ENCODE measurements at places on chromosomes 3 and 15.

GRCh38 chr15:94231723-94232468 is 535 bp downstream of the MCTP2 start:
- DNase-seq: no peak

DNA sequence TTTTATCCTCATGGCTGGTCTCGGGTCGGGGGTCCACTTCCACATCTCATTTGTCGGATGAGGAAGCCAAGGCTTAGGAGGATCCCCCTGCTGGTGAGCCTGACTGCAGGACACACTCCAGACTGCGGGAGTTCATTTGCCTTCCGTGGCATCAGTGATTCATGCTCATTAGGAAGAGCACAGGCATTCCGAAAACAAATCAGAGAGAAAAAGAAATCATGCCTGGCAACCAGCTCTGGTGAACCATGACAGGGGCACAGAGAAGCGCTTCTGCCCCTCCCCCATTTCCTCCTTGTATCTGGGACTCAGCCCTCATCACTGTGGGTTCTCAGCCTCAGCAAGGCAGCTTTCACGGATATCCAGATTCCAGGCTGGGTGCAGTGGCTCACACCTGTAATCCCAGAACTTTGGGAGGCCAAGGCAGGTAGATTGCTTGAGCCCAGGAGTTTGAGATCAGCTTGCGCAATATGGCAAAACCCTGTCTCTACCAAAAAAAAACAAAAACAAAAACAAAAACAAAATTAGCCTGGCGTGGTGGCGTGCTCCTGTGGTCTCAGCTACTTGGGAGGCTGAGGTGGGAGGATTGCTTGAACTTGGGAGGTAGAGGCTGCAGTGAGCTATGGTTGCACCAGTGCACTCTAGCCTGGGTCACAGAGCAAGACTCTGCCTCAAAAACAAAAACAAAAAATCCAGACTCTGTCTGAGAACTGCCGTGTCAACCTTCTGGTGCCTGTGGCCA is 28.4 kb downstream of the IRAK2 start:
- DNase-seq: peak; percentile 54

DNA sequence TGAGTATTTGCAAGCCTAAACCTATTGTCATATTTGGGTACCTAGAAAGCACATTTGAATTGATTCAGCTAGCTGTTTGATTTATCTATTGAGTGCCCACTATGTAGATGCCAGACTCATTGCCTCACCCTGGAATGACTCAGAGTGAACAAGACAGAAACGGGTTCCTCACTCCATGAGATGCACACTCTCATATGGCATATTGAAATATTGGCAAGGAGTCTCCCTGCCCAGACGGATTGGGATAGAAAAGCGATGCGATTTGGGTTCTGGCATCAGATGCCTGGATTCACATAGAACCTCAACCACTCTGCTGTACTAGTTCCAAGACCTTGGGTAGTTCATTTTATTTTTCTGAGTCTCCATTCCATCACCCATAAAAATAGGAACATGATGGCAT is 22.5 kb downstream of the LRRN1 start:
- no peak for DNase-seq

- no peak for DNase-seq
Measured at GRCh38 chr3:15345608-15346137, 13.3 kb upstream of the SH3BP5 start.

- no peak for DNase-seq
Measured at GRCh38 chr3:109071350-109072142, 46.4 kb downstream of the MORC1 start.

DNA sequence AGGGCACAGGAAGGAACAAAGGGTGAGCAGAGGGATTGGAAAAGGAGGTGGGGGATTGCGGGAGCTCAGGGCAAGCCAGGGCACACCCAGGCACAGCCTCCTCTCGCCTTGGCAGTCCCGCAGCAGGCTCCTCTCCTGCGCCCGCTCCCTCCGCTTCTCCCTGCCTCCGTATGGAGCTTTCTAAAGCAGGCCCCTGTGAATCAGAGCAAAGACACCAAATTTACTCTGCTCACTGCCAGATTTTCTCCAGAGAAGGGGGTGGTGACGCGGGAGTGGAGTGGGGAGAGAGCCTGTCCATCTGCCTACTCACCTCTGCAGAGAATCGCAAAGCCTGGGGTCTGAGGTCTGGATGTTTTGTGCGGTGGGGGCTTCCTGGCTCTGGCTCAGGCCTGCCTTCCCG is 20.0 kb downstream of the ATP2B2 start:
- DNase-seq: no peak

DNA sequence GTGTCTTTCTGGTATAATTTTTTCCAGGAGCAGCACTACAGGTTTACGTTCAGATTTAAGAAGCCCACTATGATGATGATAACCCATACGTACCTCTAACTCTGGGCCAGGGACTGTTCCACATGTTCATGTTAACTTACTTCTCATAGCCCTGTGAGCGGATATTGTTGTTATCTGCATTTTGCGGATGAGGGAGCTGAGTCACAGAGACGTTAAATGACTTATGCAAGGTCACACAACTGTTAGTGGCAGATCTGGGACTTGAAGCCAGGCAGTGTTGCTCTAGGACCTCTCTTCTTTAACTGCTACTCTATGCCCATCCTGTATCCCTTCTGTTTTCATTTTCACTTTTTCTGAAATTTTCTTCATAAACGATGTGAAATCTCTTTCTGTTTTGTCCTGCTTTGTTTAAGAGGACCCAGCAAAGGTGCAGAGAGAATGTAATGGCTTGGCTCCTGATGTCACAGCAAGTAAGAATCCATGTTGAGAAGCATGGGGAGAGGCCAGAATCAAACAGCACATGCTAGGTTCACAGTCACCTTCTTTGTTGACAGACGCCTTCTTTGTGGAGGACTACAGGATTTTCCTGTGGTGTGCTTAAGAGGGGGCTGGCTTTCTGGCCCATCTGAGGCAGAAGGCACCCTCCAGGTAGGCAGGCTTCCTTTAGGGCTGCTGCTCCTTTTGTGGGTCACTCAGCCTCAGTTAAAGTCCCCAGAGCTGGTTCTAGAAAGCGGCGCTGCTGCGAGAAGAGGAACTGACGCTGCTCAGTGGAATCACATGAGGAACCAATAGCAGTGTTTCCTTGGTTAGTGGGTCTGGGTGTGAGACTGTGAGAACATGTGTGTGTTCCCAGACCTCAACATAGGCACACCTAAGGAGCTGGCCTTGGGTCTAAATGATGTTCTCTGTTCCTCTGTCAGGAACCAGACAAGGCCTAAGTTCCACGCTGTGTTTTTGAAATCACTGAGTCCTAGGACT is 121.6 kb downstream of the TMEM108 start:
- DNase-seq: no peak

- DNase-seq: no peak
Measured at GRCh38 chr15:74826364-74826819, at the start of gene CPLX3. TSS of gene CPLX3 (plus strand) at chr15:74826627. CDS start at chr15:74826704, 77 bp downstream.

GRCh38 chr3:194389269-194389668 is 9.8 kb downstream of the GP5 start:
- no peak for DNase-seq

GRCh38 chr3:23071296-23071695 is 131.8 kb upstream of the UBE2E2 start:
- no peak for DNase-seq

- DNase-seq: no peak
Measured at GRCh38 chr3:132800958-132801357, 78.7 kb upstream of the NPHP3 start.

GRCh38 chr3:107798381-107798780 is 275.6 kb downstream of the BBX start:
- DNase-seq: no peak

- no peak for DNase-seq
Measured at GRCh38 chr3:102674284-102674683, 239.5 kb downstream of the ZPLD1 start.

- DNase-seq: peak; percentile 20
Measured at GRCh38 chr3:18424729-18425640, at the start of gene SATB1. TSS of gene SATB1 (minus strand) at chr3:18425339. CDS start at chr3:18420967, 4,372 bp downstream.

DNA sequence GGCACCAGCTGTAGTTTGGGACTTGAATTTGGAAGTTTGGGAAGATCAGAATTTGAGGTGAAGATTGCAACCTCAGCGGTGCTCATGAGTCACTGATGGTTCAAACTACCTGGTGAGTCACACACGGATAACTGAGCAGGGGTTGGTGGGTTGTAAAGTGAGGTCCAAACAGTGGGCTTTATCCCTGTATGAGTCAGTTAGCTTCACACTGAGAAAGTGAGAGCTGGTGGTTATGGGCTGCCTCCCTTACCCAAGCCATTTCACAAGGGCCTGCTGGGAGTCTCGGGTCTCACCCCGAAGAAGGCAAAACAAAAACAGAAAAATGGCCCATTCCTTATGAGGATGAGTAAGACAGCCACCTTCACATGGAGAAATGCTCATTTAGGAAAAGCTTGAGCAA is 77.0 kb downstream of the ITGA11 start:
- DNase-seq: peak; percentile 46

- no peak for DNase-seq
Measured at GRCh38 chr15:27223179-27223578, 252.2 kb downstream of the GABRG3 start.

- no peak for DNase-seq
Measured at GRCh38 chr3:27960133-27960532, 238.0 kb upstream of the EOMES start.

DNA sequence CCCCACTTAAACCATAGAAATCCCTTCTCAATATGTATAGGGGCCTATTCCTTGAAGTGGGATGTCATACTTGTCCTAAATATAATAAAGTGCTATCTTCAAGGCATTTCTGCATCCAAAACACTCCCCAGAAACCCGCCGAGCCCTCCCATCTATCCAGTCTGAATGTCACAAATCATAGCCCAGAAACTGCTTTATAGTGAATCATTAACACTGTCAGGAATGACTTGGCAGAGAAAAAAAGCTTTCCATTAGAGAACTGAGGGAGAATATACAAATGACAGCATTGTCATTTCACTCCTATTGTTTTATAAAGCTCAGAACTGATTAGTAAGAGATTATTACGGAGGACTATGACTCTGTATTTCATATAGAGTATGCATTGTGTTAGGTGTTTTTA is 48.4 kb upstream of the MEIS2 start:
- no peak for DNase-seq

- DNase-seq: no peak
Measured at GRCh38 chr3:59412516-59412915, 362.7 kb upstream of the CFAP20DC start.

GRCh38 chr3:178707311-178708031 is 171.2 kb downstream of the KCNMB2 start:
- no peak for DNase-seq

DNA sequence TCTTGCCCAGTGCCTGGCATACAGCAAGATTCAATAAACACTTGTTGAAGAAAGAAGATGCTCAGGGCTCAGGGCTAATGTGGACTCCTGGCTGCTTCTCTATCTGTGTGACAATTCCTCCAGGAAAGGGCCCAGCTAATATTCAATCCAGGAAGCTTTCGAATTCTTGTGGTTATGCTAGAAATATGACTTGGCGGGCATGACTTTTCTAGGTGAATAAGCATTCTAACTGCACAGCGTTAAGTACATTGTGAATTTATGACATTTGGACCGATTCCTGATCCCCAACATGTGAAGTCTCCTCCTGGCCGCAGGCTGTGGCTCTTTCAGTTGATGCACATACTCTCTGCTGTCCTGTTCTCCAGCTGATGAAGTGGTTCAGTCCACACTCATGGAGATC is 117.0 kb downstream of the IMPG2 start:
- no peak for DNase-seq

DNA sequence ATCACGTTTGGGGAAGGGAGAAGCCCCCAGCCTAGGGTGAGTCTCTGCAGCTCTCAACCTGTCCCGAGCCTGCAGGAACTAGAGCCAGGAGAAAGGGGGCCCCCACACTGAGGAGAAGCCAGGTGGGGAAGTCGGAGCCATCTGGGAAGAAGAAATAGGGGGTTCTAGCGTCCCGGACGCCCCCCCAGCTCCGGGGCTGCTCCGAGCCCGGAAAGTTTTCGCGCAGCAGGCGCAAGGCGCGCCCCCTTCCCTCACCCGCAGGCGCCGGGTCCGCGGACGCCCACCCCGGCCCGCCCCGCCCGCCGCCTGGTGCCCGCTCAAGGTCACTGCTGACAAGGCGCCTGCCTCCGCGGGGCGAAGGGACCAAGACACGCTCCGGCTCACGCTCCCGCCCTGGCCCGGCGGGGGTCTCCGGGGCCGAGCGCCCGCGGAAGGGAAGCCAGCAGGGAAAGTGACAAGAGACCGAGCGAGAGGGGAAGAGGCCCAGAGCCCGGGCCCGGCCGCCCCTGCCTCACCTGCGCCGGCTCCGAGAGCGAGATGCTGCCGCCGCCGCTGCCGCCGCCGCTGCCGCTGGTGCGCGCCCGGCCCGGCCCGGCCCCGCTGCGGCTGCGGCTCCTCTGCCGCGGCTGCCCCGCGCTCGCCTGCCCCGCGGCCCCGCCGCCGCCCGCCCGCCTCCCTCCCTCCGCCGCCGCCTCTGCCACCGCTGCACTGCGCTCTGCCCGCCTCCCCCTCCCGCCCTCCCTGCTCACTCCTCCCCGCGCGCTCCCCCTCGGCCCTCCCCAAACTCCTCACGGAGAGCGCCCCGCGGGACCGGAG is 108.4 kb upstream of the SLC6A11 start:
- DNase-seq: no peak

DNA sequence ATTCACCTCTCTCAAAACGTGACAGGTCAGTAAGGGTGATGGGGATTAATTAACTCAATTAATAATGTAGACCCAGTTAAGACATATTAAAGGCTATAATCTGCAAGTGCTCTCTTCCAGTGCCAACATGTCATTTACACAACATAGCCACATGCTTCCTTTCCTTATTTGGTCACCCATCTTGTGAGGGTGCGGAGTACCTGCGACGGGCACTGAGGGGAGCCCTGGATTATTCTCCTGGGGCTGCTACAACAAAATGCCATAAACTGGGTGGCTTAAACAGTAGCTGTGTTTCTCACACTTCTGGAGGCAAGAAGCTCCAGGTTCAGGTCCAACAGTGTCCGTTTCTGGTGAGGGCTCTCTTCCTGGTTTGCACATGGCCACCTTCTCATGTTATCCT is 157.4 kb upstream of the LRTM1 start:
- DNase-seq: no peak

- DNase-seq: no peak
Measured at GRCh38 chr3:71393093-71393492, 190.4 kb downstream of the FOXP1 start.

DNA sequence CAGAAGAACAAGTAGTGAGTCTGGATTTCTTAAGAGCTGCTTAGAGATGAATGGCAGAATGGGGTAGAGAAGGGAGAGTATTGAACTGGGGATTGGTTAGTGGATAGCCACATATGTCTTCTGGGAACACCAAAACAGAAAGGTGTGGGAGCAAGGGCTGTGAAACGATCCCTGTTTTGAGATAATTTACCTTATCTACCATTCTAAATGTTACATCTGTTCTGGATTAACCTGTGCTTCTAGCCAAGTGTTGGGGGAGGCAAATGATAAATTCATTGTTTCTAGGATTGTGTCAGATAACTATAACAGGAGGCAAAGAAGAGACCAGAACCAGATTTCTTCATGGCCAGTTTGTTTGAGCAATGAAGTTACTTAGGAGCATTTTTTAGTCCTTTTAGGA is 8.4 kb downstream of the NR1D2 start:
- no peak for DNase-seq

All from SW 1271 (cell line).